ENCODE measurements at places on chromosomes 4 and X.
A peak's percentile ranks its signal among the peaks of the same experiment; 100 is the strongest.

GRCh38 chrX:45956191-45956870 lies 588.9 kb downstream of the ZNF674 start:
- no peak for DNase-seq

DNA sequence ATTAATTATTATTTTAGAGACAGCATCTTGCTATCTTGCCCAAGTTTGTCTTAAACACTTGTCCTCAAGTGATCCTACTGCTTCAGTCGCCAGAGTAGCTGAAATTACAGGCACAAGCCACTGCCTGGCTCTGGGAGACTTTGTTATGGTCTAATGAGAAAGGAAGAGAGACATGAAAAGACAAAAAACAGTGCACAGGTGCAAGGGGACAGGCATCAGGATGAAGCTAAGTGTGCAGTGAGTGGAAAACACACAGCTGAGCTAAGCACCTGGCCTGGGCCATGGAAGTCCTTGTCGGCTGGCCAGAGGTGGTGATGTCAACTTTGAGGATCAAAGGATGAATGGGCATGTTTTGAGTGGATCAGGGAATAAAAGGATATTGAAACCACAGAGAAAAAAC lies 102.7 kb downstream of the HS3ST1 start:
- DNase-seq = no peak

DNA sequence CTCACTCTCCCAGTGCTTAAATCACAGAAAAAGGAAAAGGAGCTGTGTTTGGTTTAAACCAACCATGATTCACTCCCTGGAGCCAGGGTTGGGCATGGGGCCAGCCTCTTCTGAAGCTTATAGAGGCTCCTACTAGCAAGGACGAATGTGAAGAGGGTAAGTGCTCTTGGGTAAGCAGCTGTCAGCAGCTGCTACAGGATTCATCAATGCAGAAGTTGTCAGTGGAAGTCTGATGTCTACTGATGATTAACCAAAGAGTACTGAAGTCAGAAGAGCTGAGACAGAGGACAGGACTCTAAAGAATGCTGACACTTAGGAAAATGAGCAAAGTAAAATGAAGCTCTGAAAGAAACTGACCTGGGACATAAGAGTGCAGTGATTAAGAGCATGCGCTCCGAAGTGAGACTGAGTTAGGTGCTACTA lies 32.7 kb upstream of the JADE1 start:
- DNase-seq = no peak

DNA sequence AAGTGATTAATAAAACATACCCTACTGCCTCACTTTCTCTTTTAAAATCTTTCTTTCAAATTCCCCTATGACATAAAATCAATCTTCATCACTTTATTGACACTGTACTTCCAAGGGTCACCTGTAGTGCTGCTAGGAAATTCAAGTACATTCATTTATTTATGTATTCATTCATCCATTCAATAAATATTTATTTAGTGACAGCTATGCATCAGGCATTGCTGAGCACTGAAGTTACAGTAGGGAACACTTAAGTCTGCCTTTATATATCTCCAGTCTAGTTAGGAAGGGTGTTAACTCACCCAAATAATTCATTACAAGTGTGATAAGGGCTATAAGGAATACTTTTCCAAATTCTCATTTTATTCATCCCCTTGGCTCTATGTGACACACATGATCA lies 2.3 kb downstream of the SYTL5 start:
- no peak for DNase-seq

DNA sequence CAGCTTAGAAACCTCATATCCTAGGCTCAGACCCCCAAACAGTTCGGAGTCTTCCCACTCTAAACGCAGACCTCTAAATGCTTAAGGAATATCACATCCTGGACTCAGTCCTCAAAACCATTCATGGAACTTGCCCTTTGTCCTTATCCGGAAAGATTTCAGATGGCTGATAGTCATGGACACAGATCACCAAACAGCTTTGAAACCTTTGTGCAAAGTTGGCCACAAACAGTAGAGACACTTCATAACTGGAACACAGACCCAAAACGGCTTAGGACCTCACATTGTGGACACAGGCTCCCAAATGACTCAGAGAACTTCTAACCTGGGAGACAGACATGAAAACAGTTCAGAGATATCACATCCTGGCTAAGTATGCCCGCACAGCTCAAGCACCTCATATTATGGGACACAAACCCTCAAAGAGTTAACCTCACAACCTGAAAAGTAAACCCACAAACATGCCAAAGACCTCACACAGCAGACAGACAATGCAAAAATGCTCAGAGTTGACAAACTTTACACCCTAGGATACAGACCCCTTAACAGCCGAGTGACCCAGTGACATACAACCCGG lies 15.5 kb downstream of the SUV39H1 start:
- no peak for DNase-seq

GRCh38 chrX:136816975-136817374 lies 36.2 kb upstream of the ARHGEF6 start:
- no peak for DNase-seq

GRCh38 chr4:137253949-137254348 lies 278.3 kb downstream of the PCDH18 start:
- DNase-seq = no peak

DNA sequence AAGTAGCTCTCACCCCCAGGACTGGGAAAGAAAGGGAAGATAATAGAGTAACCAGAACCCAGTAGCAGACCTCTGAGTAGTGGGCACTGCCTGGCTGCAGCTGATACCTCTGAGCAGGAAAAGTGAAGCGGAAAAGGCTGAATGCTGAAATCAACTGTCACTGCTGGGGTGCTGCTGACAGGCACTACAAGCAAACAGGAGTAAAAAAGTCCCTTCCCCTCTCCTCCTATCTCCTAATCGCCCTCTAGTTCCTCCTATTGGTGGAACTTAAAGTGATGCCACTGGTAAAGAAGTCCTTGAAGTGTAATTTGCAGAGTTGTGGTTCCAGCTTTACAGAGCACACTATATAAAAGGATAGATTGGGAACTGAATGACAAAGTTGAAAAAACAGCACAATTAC lies 32.8 kb upstream of the GLRB start:
- peak; percentile 55 for DNase-seq

DNA sequence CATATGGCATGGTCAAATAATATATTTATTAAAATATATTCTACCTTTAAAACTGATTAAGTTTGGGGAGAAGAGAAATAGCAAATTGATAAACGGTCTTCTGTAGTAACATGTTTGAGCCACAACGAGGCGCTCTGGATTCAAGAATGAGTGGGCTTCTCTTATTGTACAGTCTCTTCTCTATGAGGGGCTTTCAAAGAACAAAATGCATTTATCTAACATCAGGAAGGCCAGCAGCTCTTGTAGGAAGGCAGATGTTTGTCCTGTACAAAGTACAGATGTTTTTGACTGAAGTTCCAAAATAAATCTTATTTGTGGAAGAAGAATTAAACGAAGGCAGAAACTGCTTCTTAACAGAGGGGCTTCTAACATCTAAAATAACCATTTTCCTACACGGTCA lies 153.6 kb downstream of the RASL11B start:
- peak; percentile 89 for DNase-seq

- no peak for DNase-seq
Measured at GRCh38 chr4:157727163-157727562, 445.7 kb downstream of the GASK1B start.

GRCh38 chr4:39950861-39951481 lies 26.7 kb downstream of the PDS5A start:
- DNase-seq = no peak

DNA sequence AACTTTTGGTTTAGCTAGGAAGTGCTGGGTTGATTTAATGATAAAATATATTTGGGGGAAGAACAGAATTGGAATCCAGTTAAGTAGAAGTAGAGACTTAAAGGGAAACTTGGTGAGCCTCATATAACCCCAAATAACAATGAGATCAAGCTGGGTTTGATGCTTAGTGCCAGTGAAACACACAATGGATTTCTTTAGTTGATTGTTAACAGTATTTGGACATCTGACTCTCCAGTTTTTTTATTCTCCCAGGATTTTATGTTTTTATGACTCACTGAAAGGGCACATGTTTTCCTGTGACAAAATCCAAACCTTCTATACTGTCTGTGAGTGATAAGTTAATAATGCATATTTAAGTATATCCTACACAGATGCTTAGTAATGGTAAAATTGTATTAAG lies 2.7 kb upstream of the NEUROG2 start:
- DNase-seq = no peak

- DNase-seq = peak; percentile 79
Measured at GRCh38 chr4:575281-576141, 584 bp downstream of the TMEM271 start.

GRCh38 chr4:81600520-81601357 lies 129.0 kb upstream of the RASGEF1B start:
- no peak for DNase-seq

GRCh38 chr4:3834663-3835521 lies 68.7 kb downstream of the ADRA2C start:
- no peak for DNase-seq

- no peak for DNase-seq
Measured at GRCh38 chrX:74249963-74250362, 54.0 kb upstream of the ZCCHC13 start.

DNA sequence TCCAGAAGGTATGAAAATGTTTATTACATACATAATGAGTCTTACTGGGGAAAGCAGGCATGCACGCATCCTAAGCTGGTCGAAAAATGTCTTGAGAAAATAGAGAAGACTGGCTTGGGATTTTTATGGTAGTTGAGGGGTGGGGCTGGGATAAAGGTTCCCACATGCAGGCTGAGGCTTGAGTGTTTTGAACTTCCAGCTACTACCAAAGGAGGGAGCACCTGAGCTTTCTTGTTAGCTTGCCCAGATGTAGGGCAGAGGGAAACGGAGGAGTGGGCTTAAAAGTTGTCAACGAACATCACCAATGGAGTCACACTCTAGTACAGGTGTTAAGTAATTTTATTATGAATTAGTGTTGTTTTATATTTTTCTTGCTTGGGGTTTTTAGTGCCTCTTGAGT lies 39.6 kb upstream of the SRPX start:
- DNase-seq = peak; percentile 41

DNA sequence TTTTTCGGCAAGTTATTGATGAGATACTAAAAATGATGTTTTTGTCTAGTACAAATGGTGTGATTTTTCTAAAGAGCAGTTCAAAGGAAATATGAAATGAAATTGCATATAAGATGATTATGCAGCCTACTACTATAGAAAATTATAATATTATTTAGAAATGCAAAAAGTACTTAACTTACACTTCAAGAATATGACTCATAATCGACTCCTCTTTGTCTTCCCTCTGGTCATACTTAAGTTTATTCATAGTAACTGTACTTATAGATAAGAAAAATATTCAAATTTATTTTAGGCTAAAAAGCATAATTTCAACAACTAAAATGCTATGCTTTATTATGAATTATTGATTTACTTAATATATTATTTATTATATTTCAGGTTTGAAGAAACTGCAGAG lies 33.2 kb downstream of the CEP44 start:
- DNase-seq = no peak

DNA sequence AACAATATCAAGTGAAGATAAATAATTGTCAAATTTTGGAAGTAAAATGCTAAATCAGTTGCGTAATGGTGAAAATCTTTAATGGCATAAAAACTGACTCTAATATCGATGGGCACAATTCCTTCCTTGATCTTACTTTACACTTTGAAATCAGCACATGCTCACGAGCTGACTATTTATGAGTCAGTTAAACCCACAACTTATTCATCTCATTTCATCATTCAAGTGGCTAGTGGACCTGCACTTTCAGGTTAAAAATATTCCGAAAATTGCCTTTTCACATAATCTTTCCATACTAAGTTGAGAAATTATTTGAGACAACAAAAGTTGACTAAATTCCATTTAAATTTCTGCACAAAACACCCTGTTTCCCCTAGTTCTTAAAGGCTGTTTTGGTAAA lies 582.1 kb upstream of the TENM3 start:
- no peak for DNase-seq

- DNase-seq = no peak
Measured at GRCh38 chrX:42616981-42617380, 161.0 kb downstream of the PPP1R2C start.

- DNase-seq = no peak
Measured at GRCh38 chr4:55363691-55364351, 17.8 kb downstream of the SRD5A3 start.

DNA sequence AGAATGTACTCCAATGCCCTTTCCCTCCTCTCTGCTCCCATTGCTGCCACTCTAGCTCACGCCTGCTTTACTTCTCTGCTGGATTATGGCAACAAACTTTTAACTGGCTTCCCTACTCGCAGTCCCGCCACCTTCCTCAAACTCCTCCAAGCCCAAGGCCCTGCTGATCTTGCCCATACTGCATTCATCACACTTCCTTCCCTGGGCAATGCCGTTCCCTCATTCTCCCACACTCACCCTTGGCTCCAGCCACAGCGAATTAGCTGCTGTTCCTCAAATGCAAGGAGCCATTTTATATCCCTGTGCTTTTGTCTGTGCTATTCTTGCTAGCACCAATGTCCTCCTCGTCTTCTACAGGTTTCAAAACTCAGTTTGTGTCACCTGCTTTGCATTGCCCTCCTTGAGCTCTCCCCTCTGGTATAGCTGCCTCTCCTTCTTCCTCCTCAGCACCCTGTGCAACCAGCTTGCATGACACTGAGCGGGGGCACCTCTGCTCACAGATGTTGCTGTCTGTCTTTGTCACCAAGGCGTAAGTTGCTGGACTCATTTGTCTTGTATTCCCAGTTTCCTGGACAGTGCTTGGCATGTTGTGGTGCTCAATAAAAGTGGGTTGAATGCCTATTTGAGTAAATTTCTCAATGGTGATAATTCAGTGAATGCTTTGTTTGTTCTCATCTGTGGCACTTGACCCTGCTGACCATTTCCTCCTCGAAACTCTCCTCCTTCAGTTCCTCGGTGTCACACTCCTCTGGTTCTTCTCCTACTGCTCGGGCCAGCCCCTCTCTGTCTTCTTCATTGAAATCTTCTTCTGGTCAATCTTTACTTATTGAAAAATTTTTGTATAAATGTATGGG lies 22.4 kb upstream of the MGST2 start:
- no peak for DNase-seq

GRCh38 chrX:138690591-138690990 lies 20.9 kb downstream of the FGF13 start:
- no peak for DNase-seq

DNA sequence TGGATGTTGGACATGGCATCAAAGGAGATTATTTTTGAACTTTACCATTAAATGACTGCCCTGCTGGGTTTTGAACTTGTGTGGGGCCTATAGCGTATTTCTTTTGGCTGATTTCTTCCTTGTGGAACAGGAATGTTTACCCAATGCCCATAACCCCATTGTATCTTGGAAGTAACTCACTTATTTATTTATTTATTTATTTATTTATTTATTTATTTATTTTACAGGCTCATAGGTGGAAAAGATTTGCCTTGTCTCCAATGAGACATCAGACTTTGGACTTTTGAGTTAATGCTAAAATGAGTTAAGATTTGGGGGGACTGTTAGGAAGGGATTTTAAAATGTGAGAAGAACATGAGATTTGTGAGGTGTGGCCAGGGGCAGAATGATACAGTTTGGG lies 273.1 kb downstream of the SLITRK2 start:
- DNase-seq = no peak

DNA sequence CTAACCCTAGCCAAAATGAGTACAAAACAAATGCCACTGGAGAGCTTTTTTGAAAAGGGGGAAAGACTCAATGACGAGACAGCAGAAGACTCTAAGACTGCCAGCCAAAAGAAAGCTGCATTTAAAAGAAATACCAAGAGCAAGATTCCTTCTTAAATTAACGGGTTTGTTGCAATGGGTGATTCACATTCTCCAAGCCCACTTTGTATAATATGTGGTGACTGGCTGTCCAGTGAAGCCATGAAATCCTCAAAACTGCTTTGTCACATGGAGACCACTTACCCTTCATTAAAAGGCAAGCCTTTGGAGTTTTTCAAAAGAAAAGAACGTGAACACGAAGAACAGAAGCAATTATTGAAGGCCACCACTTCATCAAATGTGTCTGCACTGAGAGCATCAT lies 68.2 kb downstream of the MRPL1 start:
- no peak for DNase-seq

Measured in lung microvascular endothelial cell (primary cell).